Omental fat pad (tissue), 4 donors: ENCODE measurements at places on chromosomes 7 and 10.

DNA sequence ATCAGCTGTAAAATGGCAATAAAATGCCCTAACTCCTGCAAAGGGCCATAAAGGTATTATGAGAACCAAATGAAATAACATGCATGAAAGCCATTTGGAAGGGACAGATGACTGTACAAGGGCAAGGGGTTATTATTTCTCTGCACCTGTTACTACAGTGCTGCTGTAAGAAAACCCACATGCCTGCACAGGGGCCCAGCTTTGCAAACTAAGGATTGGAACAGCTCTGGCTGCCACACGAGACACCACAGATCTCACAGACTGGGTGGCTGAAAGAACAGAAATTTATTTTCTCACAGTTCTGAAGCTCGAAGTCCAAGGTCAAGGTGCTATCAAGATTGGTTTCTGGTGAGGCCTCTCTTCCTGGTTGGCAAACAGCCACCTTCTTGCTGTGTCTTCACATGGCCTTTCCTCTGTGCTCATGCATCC, 409.0 kb upstream of the NRP1 start:
- DNase-seq: no peak

GRCh38 chr7:143979359-143979758, 20.8 kb upstream of the OR6B1 start:
- no peak for DNase-seq

DNA sequence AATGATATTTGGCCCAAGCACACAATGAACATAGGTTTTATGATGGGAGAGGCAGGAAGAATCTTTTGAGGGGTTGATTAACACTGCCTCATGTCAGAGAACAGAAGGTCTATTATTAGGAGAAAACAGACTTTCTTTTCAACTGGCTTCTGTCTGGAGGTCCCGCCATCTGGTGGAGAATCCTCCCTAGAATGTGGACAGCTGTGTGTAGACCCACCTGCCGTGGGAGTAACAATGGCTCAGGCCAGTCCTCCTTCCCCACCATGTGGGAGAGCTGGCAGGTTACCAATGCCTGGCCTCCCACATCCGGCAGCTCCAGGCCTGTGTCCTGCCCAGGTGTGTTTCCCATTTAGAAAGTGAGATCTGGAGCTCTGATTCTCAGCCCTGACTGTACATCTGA, 70.4 kb upstream of the AOAH start:
- DNase-seq: no peak

DNA sequence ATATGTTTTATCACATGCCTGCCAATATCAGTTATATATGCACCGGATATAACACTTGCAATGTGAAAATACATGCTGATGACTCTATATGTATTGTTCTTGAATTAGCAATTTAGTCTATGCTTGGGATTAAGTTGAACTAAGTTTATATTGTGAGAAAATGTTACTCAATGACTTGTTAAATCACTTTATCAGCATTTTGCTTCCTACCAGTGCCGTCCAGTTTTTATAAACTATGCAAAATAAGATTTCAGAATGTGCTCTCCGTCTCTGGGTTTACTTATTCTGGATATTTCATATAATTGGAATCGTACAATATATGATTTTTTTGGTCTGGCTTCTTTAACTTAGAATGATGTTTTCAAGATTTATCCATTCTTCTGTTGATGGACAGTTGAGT, 25.5 kb upstream of the SLC26A3 start:
- DNase-seq: no peak

GRCh38 chr7:43244784-43245183, 132.3 kb downstream of the HECW1 start:
- DNase-seq: no peak

- no peak for DNase-seq
Measured at GRCh38 chr10:126243971-126244370, 144.3 kb downstream of the ADAM12 start.

- DNase-seq: no peak
Measured at GRCh38 chr10:8410506-8410905, 356.0 kb downstream of the GATA3 start.

DNA sequence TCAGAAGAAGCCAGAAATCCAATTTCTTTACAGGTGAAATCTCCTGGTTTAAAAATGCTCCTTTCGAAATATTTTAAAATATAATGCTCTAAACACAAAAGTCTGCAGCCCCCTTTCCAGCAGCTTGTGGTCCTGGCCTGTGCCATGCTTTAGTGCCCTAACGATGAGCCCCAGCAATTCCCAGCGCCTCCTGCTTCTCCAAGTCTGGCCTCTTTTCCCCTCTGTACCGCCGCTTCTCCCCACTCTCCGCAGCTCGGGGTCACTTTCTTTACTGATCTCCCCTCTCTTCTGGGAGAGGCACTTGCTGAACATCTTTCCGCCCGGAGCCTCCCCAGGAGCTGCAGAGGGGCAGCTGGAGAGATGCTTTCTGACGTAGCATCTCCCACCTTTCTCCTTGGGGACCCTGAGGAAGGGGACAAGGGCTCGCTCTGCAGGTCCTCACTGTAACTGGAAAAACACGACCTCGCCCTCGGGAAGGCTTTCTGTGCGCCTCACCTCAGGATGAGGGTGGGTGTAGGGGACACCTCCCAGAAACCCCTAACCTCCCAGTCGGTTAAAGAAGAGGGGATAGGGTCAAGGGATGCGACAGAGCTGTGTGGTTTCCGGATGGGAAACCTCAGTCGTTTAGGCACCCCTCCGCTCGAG, 565 bp upstream of the INA start:
- no peak for DNase-seq

DNA sequence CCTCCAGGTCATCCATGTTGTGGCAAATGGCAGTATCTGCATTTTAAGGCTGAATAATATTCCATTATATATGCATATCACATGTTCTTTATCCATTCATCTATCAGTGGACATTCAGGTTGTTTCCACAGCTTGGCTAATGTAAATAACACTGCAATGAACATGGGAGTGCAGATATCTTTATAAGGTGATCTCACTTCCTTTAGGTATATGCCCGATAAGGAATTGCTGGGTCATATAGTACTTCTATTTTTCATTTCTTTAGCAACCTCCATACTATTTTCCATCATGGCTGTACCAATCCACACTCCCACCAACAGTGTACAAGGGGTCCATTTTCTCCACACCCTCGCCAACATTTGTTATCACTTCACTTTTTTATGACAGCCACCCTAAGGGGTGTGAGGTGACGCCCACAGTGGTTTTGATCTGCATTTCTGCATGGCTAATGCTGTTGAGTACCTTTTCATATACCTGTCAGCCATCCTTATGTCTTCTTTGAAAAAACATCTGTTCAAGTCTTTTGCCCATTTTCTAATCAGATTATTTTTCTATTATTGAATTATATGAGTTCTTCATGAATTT, 18.9 kb downstream of the ABI1 start:
- no peak for DNase-seq

- no peak for DNase-seq
Measured at GRCh38 chr7:27191833-27192545, 7.0 kb upstream of the HOXA11 start.

- DNase-seq: no peak
Measured at GRCh38 chr7:23713285-23714149, 3.5 kb downstream of the STK31 start.

- DNase-seq: no peak
Measured at GRCh38 chr7:112779667-112780066, 10.5 kb downstream of the TMEM168 start.
